MV-4-11 (cell line): ENCODE measurements at places on chromosomes 3 and 15.
A peak's percentile ranks its signal among the peaks of the same experiment; 100 is the strongest.

- no peak for DNase-seq
Measured at GRCh38 chr3:16203031-16203430, 28.6 kb downstream of the GALNT15 start.

- peak; percentile 43 for DNase-seq
Measured at GRCh38 chr3:134309987-134310700, 59.5 kb upstream of the RYK start.

GRCh38 chr3:99842826-99843589 is 25.3 kb downstream of the CMSS1 start:
- DNase-seq: peak; percentile 30

- no peak for DNase-seq
Measured at GRCh38 chr3:133831966-133832801, 26.6 kb downstream of the SRPRB start.

DNA sequence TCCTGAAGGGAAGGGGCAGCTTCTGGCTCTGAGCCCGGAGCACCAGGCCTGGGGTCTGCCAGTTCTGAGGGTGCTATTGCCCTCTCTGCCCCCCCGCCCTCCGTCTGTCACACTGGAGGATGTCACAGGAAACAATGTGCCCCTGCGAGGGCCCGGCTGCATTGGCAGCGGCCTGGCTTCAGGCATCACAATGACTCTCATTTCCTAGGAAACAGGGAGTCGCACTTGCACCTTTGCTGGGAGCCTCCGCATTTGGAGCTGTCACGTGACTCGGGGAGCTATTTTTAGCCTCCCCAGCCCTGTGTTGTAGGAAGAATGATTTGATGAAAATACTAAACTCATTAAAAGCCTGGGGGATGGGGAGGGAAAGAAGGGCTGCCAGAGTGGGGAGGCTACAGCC is 518.9 kb downstream of the SHQ1 start:
- DNase-seq: no peak

GRCh38 chr15:70765504-70766281 is 2.3 kb upstream of the UACA start:
- DNase-seq: no peak

- DNase-seq: peak; percentile 3
Measured at GRCh38 chr15:62816342-62817069, 226.0 kb upstream of the TPM1 start.

GRCh38 chr3:196268284-196269163 is 19.0 kb downstream of the PCYT1A start:
- peak; percentile 57 for DNase-seq

DNA sequence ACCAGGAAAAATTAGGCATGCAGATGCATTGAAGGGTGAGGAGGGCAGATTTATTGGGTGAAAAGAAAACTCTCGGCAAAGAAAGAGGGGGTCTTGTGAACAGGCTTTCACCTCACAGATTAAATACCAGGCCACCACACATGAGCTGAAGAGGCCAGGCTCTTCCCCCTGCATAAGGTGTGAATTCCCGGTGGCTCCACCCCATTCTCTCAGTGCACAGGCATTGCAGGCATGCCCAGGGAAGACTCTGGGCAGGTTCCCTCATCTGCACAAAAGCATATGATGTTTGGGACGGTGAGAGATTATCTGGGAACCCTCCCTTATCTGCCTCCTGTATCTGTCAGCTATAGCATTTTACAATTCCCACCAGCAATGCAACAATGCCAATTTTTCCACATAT is 7.2 kb upstream of the SLC35G2 start:
- no peak for DNase-seq

GRCh38 chr3:3666664-3667063 is 132.6 kb upstream of the LRRN1 start:
- peak; percentile 27 for DNase-seq

GRCh38 chr15:58361273-58361759 is 70.5 kb upstream of the LIPC start:
- peak; percentile 85 for DNase-seq

DNA sequence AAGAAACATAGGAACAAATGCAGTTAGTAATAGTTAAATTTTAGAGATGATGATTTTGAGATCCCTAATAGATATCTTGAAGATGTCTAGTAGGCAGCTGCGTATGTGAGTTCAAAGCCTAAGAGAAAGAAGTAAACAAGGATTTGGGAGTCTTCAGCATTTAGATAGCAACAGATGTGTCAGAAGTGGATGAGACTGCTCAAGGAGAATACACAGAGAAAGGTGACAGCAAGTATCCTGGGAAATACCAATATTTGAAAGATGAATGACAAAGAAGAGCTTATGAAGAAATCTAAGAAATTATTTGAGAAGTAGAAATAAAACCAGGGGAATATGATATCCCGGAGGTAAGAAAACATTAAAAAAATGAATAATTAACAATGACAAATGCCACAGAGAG is 130.9 kb downstream of the PCCB start:
- no peak for DNase-seq
